Activated CD4-positive, alpha-beta T cell treated with anti-CD3 and anti-CD28 coated beads for 48 hours (primary cell): ENCODE measurements at places on chromosomes 3 and 15.

DNA sequence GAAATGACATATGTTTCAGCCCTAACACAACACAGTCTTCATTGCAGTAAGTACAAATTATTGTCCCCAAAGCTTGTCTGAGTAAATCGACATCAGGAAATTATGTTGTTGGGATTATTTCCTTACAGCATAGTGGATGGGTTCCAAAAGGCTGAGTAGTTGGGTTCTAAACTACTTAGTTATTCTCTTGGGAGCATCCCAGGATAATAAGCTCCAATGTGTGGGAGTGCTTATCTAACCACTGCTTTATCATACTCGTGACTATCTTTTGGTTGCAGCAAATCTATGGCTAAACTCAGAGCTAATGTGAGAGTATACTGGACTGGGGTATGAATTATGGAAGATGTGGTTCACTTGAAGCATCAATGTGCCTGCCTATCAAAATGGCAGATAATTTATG is 128.5 kb downstream of the RBMS3 start:
- no peak for DNase-seq

DNA sequence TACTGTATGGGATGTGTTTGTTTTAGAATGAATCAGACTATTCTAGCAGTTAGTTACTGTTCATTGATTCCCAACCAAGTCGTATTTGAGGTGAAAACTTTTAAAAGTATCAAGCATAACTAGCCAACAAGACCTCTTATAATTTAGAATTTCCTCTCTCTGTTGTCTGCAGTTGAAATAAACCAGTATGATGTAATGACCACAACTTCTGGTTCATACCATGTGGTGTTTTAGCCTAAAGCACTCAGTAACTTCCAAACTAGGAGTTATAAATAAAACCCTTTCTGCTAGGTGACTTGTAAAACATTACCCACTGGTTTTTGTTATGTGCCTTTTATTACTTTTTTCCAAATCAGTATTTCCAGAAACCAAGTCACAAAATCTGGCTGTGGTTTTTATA is 19.8 kb upstream of the P2RY12 start:
- DNase-seq = no peak

DNA sequence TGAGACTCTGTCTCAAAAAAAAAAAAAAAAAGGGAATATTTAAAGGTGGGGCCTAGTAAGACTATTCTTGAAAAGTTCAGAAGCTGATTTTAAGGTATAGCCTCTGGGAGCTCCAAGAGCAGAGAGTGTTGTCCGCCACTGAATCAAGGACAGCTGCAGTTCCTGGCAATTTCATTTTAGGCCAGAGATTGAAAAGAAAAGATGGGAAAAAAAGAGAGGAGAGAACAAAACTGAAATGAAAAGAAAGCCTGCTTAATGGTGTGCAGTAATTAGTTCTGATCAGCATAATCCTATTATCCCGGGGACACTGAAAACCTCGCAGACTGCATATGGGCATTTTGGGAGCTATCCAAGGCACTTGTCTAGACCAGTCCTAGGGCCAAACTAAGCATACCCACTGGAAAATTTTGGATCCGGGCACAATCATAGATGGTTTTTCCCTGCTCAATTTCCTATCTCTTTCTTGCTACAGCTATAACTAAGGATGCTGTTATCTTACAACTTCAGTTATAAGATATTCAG is 43.2 kb downstream of the EHHADH start:
- DNase-seq = no peak

GRCh38 chr3:61181874-61182273 is 69.4 kb downstream of the FHIT start:
- peak; percentile 4 for DNase-seq

DNA sequence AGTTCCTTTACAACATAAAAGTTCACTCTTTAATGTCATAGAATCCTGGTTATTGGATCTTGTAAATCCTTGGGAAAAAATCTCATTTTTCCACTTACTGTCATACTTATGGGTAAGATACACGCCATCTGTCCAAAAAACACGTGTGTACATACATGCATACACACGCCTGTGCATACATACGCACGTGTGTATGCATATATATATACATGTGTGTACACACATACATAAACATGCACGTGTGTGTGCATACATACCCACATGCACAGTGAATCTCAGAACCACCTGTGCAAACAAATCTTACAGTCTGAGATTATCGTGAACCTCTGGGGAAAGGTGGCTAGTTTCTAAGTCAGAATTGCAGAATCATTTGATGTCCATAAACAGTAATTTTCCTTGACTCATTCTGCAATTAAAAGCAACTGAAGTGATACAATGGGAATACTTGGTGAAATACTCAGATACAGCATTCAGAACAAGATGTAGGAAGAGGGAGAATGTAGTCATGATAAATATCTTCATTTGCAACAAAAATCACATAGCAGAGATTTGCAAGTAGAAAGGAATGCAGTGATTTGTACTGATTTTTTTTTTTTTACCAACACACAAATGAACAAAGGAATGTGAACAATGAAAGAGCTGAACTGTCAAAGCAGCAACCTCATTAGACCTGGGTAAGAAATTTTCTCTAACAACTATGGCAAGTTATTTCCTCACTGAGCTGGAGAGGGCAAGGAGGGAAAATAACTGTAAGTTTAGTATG is 160.6 kb upstream of the POU1F1 start:
- DNase-seq = no peak

DNA sequence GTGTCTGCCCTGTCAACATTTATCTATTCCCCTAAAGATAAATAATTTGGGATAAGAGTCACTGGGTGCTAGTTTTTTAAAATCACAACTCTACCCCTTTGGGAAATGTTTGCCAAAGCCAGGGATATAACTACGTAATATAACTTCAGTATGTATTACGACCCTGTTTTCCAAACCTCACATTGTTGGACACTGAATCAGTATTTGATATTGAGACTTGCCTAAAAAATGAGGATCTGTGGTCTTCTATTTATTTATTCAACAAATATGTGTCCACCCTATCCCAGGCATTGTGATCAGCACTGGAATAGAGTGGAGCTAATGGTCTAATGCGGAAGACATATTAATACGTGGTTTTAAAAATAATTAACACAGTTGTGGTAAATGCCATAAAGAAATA is 4.5 kb upstream of the MGA start:
- DNase-seq = no peak

- no peak for DNase-seq
These were observed 20.1 kb downstream of the TGM4 start for GRCh38 chr3:44894485-44894884.
